A549 treated with RU486 at 1 μM for 4 hours (cell line): ENCODE measurements at places on chromosomes 6 and 20. TPM values are rescaled to one million over a fixed set of nuclear protein-coding genes. Genes with fewer than 3 reads are reported as not detected.

The TPBG gene
- total RNA-seq, result 39.9 to 52.9 TPM (median 50.6 TPM) in 5 replicates

The GGTLC1 gene
- total RNA-seq, result not detected in 5 replicates

The GNMT gene
- total RNA-seq, result 0.18 to 0.24 TPM (median 0.19 TPM) in 3 of 5 replicates, not detected in the others

The SNPH gene
- total RNA-seq, result 3.7 to 5.3 TPM (median 4.1 TPM) in 5 replicates

The ADIG gene
- total RNA-seq, result not detected in 5 replicates

The PNPLA1 gene
- total RNA-seq, result not detected in 5 replicates

The TCF21 gene
- total RNA-seq, result 0.03 to 0.11 TPM (median 0.09 TPM) in 5 replicates

The DNAH8 gene
- total RNA-seq, result not detected in 5 replicates

The ZBTB24 gene
- total RNA-seq, result 3.1 to 5.2 TPM (median 4.5 TPM) in 5 replicates

The C6orf15 gene
- not detected in 5 replicates for total RNA-seq

The OXT gene
- total RNA-seq, result not detected in 5 replicates

The NHSL1 gene
- total RNA-seq, result 3.1 to 4.1 TPM (median 3.6 TPM) in 5 replicates

The SLC17A1 gene
- total RNA-seq, result 0.08 to 0.10 TPM in 2 of 5 replicates, not detected in the others

The HLA-DRA gene
- total RNA-seq, result not detected in 5 replicates

The POPDC3 gene
- total RNA-seq, result 21.6 to 30.9 TPM (median 29.2 TPM) in 5 replicates

The VNN1 gene
- 0.06 to 0.13 TPM (median 0.07 TPM) in 5 replicates for total RNA-seq

The PPP1R3G gene
- 1.2 to 2.0 TPM (median 1.6 TPM) in 5 replicates for total RNA-seq

The C6orf163 gene
- total RNA-seq, result 0.22 to 0.36 TPM in 2 of 5 replicates, not detected in the others

The SEL1L2 gene
- total RNA-seq, result not detected in 5 replicates

The MUC22 gene
- 0.01 to 0.03 TPM in 2 of 5 replicates, not detected in the others for total RNA-seq
